ENCODE measurements at places on chromosomes 2 and 18.

GRCh38 chr2:43569921-43570320, 25.9 kb downstream of the THADA start:
- no peak for DNase-seq

GRCh38 chr2:207883002-207883780, 113.5 kb upstream of the FZD5 start:
- DNase-seq, result no peak

DNA sequence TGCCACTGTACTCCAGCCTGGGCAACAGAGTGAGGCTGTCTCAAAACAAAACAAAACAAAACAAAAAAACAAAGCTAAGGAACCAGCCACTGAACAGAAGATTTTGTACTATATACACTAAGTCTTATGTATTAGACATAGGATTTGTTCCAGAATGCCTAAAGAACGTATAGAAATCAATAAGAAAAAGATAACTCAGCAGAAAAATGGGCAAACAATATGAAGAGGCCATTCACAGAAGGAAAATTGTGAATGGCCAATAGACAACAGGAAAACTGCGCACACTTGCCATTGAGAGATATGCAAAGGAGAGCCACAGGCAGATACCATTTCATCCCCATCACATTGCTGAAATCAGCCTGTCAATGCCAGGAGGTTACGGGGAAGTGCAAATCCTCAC, 14.9 kb upstream of the UBE2F start:
- DNase-seq, result no peak

DNA sequence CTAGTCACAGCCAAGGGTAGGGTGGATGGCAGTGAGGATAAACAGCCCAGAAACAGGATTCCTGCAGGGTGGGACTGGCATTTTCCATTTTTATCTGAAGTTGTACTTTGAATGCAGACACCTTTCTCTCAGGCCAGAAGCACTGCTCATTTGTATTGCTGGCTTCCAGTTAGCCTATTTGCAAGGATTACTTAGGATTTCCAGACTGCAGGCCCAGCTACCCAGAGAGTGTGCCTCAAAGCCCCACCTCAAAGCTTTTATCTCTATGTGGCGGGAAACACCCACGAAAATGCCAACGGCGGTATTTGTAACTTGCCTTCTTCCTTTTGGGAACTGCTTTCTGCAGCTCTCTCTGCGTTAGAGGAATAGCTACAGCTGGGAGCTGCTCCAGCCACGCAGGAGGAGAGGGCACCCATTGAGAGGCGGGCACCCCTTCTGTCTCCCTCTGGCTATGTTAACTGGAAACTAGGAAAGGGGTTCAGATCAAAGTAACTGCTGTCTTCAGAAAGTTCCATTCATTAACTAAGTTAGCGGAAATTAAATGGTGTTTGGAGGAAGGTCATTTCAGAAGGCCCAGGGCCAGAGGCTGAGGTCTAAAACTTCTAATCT, 144.9 kb downstream of the TGIF1 start:
- no peak for DNase-seq
